Natural killer cell treated with Interleukin-12 subunit alpha and Interleukin-12 subunit beta and Interleukin-15 and Interleukin-18, amount 100 ng/mL, for 72 hours (primary cell): ENCODE measurements at places on chromosomes 5 and 9.

- DNase-seq, result no peak
- H3K4me3 ChIP-seq, result no peak overlapping the region
- H3K36me3 ChIP-seq, result no peaks in the 10 kb centered on the region
- H3K4me1 ChIP-seq, result no peaks in the 10 kb centered on the region
- peaks cover under 1% of the 10 kb centered on the region for H3K27me3 ChIP-seq
Observed at GRCh38 chr5:168947212-168947868, 353.6 kb downstream of the SLIT3 start.

DNA sequence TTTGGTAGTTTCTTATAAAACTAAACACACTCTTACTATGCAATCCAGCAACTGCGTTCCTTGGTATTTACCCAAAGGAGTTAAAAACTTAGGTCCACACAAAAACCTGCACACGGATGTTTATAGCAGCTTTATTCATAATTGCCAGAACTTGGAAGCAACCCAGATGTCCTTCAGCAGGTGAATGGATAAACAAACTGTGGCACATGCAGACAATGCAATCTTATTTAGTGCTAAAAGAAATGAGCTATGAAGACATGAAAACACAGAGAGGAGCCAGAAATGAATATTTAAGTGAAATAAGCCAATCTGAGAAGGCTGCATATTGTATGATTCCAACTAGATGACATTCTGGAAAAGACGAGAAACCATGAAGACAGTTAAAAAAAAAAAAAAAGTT is 10.7 kb downstream of the WNK2 start:
- no peaks in the 10 kb centered on the region for H3K4me1 ChIP-seq
- H3K36me3 ChIP-seq, result no peaks in the 10 kb centered on the region
- no peak overlapping the region for H3K27ac ChIP-seq
- H3K27me3 ChIP-seq, result peaks cover 10% of the 10 kb centered on the region
- no peak for DNase-seq

DNA sequence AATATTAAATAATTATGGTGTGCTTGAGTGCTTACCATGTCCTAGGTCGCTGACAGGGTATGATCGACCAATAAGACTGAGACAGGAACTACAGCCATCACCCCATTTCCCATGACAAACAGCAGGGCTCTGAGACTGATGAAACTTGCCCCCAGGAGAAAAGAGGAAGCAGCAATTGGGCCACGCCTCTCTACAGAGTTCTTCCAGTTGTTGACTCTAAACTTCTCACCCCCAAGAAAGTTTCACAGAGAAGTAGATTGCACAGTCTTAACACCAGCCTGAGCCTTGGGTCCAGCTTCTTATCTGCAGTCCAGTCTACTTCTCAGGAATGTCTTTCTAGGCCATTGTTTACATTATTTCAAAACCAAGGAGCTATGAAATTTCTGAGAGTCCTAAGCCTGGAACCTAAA is 182.2 kb upstream of the ANKRD55 start:
- no peaks in the 10 kb centered on the region for H3K4me1 ChIP-seq
- no peak overlapping the region for H3K4me3 ChIP-seq
- H3K36me3 ChIP-seq, result peaks cover 6% of the 10 kb centered on the region
- no peak for DNase-seq
- H3K27ac ChIP-seq, result no peak overlapping the region

- no peak for DNase-seq
- peaks cover 6% of the 10 kb centered on the region for H3K4me1 ChIP-seq
- peaks cover 59% of the 10 kb centered on the region for H3K27me3 ChIP-seq
- peak within 1 kb of the TSS; percentile 29 for H3K4me3 ChIP-seq
- no peaks in the 10 kb centered on the region for H3K36me3 ChIP-seq
- no peak within 1 kb of the TSS for H3K27ac ChIP-seq
Observed at GRCh38 chr5:147234825-147235635, at the start of gene STK32A. Gene STK32A (plus strand): TSS chr5:147235026. CDS start chr5:147239635, 4,609 bp downstream.

- no peaks in the 10 kb centered on the region for H3K27me3 ChIP-seq
- no peak for DNase-seq
- no peak overlapping the region for H3K27ac ChIP-seq
- no peak overlapping the region for H3K4me3 ChIP-seq
- no peaks in the 10 kb centered on the region for H3K4me1 ChIP-seq
Observed at GRCh38 chr5:83964271-83964670, 243.6 kb upstream of the HAPLN1 start.

- no peaks in the 10 kb centered on the region for H3K27me3 ChIP-seq
- no peak overlapping the region for H3K27ac ChIP-seq
- H3K4me1 ChIP-seq, result peaks cover 11% of the 10 kb centered on the region
- no peak overlapping the region for H3K4me3 ChIP-seq
- DNase-seq, result no peak
Observed at GRCh38 chr5:142896325-142897007, 126.3 kb downstream of the ARHGAP26 start.

- no peak overlapping the region for H3K4me3 ChIP-seq
- no peak overlapping the region for H3K27ac ChIP-seq
- H3K4me1 ChIP-seq, result no peaks in the 10 kb centered on the region
- H3K27me3 ChIP-seq, result peaks cover 19% of the 10 kb centered on the region
Observed at GRCh38 chr5:71836084-71836483, 117.0 kb downstream of the CARTPT start.

DNA sequence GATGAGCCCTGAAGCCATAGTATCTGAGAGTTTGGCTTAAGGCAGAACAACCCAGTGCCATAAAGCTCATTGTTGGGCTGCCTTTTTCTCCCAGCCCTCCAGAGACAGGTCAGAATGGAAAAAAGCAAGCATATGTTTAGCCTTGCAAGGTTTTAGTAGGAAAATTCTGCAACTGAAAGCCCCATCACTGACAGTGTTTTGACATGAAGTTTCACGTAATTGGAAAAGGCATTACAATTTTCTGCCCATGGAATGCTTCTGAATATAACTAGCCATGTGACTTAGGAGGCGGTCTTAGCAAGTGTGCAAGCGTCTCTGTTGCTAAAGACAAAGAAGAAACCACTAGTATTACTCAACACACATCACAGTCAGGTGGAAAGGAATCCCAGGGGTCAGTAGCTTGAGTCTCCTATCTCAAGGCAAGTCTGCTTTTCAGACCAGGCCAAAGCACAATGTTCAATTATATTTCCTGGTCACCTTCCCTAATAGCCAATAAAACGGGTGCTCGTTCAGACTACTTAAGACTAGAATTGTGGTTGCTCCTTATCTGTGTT is 117.6 kb downstream of the CARTPT start:
- H3K27me3 ChIP-seq, result peaks cover 6% of the 10 kb centered on the region
- DNase-seq, result no peak
- H3K27ac ChIP-seq, result no peak overlapping the region
- H3K4me1 ChIP-seq, result no peaks in the 10 kb centered on the region

DNA sequence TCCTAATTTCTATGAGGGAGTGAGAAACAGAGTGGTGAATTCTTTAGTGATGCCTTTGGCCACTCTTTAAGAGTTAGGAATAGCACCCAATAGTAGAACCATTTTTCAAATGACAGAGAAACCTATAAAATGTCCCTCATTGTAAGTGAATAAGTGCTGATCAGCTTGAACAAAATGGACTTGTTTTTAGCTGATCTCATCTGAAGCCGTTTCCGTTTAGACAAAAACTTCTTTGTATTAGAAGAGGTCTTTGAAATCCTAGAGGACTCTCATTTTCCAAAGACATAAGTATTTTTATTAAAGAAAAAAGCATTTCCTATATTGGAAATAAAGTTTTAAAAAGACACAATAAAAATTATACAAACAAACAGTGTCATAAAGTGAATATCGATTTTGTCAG is 273.9 kb downstream of the ARHGEF28 start:
- H3K27ac ChIP-seq, result no peak overlapping the region
- H3K4me1 ChIP-seq, result peaks cover 15% of the 10 kb centered on the region
- DNase-seq, result no peak
- H3K27me3 ChIP-seq, result peaks cover 13% of the 10 kb centered on the region
- no peak overlapping the region for H3K4me3 ChIP-seq
- H3K36me3 ChIP-seq, result no peaks in the 10 kb centered on the region

DNA sequence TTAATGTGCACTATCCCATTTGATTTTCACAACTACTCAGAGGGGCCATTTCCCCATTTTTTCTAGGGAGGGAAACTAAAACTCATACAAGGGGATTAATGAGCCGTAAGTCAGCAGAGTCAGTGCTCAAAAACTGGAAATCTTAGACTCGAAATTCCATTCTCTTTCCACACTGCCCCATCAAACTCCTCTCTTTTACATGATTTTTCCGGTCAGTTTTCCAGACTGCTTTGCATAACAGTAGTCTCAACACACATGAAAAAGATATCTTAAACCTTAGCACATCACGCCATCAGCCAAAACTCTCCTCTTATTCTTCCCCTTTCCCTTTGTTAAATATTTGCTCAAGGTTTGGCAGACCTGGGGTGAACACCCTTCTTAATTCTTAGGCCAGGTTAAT is 332.0 kb downstream of the RFX3 start:
- H3K4me1 ChIP-seq, result no peaks in the 10 kb centered on the region
- no peaks in the 10 kb centered on the region for H3K36me3 ChIP-seq
- H3K27ac ChIP-seq, result no peak overlapping the region
- peaks cover 12% of the 10 kb centered on the region for H3K27me3 ChIP-seq
